Cardiac septum (tissue), 1 donor: ENCODE measurements at places on chromosomes 4 and X. TPM values are rescaled to one million over a fixed set of nuclear protein-coding genes. Genes with fewer than 3 reads are reported as not detected.

DNA sequence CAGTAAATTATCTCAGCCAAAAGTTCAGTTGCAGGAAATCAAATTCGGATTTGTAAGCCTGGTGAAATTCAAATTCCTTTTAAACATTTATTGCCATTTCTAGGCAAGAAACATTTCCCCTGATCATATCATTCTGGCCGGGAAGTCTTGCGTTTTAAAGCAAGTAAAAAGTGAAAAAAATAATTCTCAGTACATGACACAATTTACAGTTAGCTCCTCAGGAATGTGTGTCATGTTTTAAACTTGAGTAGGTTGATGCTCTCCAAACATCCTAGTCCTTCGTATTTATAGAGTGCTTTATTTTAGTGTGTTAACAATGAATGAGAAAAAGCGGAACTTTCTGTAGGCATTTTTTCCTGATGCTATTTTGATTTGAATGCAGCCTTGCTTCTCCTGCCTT lies 158.3 kb upstream of the SCML1 start:
- no peak for DNase-seq

Gene CLIC2
- 13.4 TPM for total RNA-seq

GRCh38 chr4:32752962-32753361 lies 2032.8 kb downstream of the PCDH7 start:
- DNase-seq = no peak

Gene ESX1
- total RNA-seq = not detected

Gene TMPRSS11D
- not detected for total RNA-seq

GRCh38 chrX:72137846-72138495 lies 6.3 kb upstream of the RTL5 start:
- no peak for DNase-seq

- no peak for DNase-seq
Observed at GRCh38 chrX:77953708-77954107, 15.7 kb downstream of the PGAM4 start.

DNA sequence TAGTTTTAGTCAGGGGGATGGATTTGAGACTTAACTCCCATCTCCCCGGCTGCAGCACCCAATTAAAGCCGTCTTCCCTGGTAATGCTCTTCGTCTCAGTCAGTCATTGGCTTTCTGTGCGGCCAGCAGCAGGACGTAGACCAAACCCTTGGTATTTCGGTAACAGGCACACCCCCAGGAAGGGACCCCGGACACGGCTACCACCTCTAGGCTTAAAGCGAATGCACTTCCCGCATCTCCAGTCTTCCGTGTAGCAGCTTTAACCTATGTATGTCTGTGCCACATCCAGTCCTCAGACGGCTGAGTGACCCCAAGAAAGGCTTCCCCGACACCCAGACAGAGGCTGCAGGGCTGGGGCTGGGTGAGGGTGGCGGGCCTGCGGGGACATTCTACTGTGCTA lies 1.5 kb upstream of the CTAG2 start:
- DNase-seq = no peak

GRCh38 chr4:114495471-114495928 lies 103.1 kb upstream of the UGT8 start:
- DNase-seq = no peak

GRCh38 chr4:152676052-152676854 lies 3.5 kb downstream of the TMEM154 start:
- DNase-seq = no peak

DNA sequence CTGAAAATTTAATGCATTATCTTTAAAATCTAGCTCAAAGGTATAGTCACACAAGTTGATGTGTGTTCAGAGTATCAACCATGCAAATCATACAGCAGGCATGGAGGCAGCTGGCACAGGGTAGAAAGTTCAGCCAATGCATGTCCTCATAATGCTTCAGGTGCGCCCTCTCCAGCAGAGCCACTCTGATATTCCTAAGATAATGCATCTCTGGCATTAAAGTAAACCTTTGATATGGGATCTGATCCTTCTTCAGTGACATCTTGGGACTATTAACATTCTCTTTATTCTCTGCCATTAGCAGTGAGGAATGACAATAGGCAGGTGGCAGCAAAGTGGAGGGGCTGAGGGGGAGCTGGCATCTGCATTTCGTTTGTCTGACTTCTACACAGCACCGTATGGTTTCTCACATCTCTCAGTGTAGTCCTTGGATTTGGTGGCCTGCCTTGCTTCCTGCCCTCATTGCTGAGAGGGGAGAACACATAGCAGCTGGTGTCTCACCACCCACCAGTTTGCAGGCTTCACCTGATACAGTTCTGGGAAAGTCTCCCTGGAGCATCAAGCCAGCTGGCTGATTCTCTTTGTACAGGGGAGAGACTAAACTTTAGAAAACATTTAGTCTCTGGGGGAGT lies 168.7 kb upstream of the TBC1D9 start:
- DNase-seq = no peak

Gene STK32B
- 0.22 TPM for total RNA-seq

DNA sequence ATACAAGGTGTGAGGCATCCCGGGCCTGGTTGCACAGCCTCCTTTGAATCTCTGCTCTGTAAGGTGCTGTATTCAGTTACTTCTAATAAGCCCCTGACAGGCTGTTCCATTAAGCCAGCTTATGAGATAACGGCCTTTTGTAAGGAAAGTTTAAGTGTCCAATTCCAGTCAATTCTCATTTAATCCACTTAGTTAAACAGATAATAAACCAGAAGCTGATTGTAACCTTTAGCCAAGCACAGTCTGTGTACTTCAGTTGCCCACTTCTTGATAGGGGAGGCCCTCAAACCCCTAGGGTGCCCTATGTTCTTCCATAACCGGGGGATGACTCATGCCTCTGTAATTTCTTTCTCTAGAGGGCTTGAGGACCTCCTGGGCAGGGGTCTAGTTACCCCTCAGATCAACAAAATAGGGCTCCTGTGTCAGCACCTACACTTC lies 63.4 kb downstream of the RASL11B start:
- no peak for DNase-seq

DNA sequence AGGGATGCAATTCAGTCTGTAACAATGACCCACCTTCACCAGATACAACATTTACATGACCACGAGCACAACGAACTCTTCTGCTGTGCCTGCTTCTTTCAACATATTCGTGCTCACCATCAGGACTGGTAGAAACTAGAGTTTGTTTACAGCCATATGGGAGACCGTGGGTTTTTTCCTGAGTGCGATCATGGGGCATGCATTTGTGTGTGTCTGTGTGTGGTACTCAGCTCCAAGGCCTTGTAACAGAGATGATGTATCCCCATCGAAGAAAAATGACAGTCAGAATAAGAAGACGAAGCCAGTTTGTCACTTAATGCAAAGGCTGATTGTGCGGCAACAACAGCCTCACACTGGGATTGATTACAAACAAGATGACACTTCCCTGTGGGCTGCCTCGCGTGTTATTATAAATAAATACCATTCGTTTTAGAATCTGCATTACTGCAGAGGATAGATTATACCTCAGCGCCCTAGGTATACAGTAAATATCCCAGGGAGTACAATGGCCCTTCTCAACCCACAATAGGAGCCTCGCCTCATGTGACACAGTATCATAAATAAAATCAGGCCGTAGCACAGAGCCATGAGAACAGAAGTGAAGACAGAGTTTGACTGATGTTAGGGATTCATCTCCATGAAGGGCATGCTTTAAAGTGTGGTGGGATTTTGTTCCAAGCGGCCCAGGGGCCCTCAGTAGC lies 97.3 kb upstream of the NOCT start:
- DNase-seq = no peak

GRCh38 chr4:75633846-75634245 lies 3.5 kb upstream of the CDKL2 start:
- no peak for DNase-seq

GRCh38 chrX:128691872-128692271 lies 639.7 kb upstream of the ACTRT1 start:
- DNase-seq = no peak
